Dermis blood vessel endothelial cell (primary cell): ENCODE measurements at places on chromosomes 7 and 10. TPM values are rescaled to one million over a fixed set of nuclear protein-coding genes. Genes with fewer than 3 reads are reported as not detected.

GRCh38 chr7:66696774-66697191, 43.8 kb upstream of the RABGEF1 start:
- DNase-seq: no peak

DNA sequence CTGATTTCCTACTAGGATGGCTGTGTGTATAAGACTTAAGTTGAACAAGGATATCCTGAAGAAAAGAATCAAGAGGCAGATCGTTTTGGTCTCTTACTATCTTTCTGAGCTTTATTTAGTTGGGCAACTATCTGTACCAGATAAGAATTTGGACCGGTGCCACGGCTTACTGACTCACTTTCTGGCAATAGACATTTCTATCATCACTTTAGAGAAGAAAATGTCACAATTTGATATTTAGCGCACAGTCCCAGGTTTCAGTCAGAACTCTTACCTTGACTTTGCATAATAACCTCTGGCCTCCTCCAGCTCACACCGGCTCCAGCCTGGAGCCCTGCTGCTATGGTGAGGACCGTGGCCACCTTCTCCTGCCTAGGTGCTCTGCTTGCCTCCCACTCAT, 218.2 kb upstream of the MDFIC start:
- peak; percentile 47 for DNase-seq

- no peak for DNase-seq
Measured at GRCh38 chr10:119343011-119343601, 135.7 kb downstream of the GRK5 start.

DNA sequence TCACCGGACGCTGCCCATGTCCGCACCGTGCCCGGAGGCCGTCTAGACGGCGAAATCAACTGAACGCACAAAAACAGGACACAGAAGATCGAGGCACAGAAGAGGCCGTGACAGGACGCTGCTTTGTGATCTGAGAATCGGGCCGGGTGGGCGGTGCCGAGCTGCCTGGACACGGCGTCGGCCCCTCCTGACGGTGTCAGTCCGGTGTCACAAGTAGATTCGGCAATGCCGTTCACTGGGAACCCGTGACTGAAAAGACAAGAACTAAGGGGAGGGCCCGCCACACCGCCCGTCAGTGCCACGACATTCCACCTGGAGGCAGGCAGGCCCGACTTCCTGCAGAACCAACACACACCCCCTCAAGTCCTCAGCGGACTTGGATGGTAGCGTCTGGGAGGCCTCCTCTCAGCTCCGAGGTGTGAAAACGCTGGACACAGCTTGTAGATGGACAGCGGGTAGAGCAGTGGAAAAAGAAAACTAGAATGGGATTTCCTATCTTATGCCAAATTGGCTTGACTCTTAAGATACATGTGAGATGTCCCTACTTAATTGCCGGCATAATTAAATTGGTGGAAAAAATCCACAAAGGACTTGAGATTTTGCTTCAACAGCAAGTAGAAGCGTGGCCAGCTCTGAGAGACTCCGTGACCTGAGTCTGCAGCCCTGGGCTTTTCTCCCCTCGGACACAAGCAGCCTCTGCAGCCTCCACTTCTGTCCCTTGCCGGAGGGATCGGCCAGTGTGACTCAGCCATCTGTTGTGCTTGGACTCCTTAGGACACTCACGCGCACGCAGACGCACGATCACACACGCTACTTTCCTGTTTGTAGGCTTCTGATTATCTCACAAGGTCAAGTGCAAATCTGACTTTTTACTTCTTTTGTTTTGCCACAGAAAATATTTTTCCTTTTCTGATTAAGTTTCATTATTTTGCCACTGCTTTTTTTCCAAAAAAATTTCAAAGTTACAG, 269.0 kb downstream of the DIP2C start:
- DNase-seq: peak; percentile 14

DNA sequence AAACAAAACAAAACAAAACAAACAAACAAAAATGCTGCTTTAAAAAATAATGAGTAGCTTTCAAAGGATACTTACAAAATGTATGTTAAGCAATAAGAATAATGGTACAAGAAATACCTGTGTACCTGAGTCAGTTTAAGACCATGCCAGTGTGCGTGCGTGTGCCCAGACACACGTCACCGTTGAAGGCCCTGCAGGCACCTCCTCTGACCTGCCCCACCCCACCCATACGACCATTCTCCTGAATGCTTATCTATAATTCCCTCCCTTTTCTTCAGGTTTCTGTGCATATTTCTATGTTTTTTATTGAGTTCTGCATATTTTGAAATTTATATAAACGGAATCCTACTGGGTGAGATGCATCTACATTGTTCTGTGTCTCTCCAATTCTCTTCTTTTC, 374.2 kb upstream of the KLF6 start:
- no peak for DNase-seq

- DNase-seq: no peak
Measured at GRCh38 chr10:21337171-21337792, 188.2 kb downstream of the SKIDA1 start.

GRCh38 chr7:42627101-42627500, 284.8 kb downstream of the C7orf25 start:
- DNase-seq: no peak

The HOXA9 gene
- 9.0 and 11.8 TPM in 2 replicates for total RNA-seq

The NUTM2A gene
- total RNA-seq: 0.09 and 0.85 TPM in 2 replicates

The LMOD2 gene
- total RNA-seq: not detected in 2 replicates
